NCI-H1694 treated with DMSO at 0.1 percent for 48 hours (cell line): ENCODE measurements at places on chromosomes 2 and 18.

DNA sequence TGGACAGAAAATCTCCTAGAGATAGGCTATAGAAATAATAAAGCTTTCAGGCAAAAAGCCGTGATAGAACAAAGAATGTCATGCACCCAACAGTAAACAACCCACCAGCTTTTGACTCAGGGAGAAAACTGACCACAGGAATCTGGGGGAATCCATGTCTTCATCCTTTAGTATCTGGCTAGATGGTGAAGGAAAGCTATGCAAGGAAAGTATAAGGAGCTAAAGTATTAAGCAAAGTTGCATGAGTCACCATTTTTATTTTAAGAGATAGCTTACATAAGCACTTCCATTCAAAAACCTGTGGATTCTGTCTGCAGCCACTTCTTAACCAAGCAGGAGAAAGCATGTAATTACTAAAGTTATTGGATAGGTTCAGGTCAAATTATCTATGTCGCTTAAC, 363.8 kb downstream of the LRP1B start:
- DNase-seq: no peak

DNA sequence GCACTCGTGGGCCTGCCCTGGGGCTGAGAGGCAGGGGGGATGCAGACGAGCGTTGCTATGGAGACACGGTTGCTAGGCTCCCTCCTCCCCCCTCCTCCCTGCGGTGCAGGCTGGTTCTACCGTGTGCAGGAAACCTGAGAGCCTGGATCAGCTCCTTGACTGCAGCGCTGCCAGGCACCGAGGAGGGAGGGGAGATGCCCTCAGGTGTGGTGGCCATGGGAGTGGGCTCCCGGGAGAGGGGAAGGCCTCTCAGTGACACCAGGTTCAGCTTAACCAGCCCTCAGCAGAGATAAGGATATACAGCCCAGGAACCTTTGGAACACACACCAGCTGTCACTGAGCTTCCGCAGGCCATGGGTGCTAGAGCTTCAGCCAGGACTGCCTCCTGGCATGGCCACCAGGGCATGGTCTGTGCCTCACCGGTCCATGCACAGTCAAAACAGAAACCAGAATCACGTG, 124.4 kb upstream of the PXDN start:
- no peak for DNase-seq

- no peak for DNase-seq
These were observed 109.1 kb upstream of the CTDP1 start for GRCh38 chr18:79570266-79571201.

DNA sequence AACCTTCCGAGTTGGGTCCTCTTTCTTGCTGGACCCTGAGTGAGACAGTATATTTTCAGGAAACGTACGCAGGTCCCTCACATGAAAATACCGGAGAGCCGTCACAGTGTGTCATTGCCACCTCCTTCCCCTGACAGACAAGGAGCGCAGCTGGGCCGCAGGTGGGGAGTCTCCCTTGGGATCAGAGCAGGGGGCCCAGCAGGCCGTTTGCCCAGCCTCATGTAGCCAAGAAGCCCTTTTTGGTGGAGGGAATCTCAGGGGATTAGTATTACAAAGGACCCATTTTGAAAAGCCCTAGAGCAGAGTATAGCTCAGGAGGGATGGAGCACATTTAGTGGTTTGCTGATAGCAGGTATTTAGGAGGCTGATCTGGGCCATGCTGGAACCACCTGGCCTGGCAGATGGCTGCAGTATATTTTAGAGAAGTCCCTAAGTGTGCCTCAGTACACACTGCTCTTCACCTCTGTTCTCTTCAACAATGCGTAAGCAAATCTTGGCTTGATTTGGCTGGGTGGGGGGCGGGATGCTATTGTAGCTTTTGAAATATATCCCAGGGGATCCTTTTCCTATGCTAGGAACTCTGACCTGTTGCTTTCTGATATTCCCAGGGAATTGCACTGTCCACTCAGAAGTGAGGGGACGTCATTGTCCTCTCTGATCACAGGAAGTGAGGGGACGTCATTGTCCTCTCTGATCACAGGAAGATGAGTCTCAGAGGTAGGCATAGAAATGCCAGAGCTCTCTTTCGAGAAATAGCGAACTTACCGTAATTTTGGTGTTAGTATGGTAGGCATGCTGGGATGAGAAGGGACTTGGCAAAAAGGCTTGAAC, 171.9 kb downstream of the HRH4 start:
- DNase-seq: no peak

DNA sequence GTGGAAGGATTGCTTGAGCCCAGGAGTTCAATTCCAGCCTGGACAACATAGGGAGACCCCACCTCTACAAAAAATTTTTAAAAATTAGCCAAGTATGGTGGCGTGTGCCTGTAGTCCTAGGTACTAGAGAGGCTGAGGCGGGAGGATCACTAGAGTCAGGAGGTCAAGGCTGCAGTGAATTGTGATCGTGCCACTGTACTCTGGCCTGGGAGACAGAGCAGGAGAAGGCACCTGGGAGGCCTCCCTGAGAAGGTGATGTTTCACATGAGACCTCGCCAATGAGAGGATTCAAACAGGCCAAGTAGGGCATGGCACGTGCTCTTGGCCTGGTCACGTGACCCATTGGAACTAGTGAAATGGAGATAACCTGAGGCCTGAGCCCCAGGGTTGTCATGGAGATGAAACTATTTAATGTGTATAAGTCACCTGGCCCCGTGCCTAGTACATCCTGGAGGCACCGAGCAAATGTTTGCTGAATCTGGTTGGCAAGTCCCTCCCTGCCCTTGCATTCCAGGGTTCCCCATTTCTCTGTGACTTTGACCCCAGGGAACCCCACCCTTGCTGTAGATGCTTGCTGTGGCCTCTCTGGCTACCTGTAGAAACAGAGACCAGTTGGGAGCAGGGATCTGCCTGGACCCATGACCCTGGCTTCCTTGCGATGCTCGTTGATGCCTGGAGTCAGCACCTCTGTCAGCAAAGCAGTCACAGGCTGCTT, 26.1 kb upstream of the ROCK2 start:
- DNase-seq: peak; percentile 15

GRCh38 chr2:223720367-223720766, 117.0 kb downstream of the AP1S3 start:
- no peak for DNase-seq

- no peak for DNase-seq
These were observed 52.6 kb upstream of the ACMSD start for GRCh38 chr2:134785659-134786430.

DNA sequence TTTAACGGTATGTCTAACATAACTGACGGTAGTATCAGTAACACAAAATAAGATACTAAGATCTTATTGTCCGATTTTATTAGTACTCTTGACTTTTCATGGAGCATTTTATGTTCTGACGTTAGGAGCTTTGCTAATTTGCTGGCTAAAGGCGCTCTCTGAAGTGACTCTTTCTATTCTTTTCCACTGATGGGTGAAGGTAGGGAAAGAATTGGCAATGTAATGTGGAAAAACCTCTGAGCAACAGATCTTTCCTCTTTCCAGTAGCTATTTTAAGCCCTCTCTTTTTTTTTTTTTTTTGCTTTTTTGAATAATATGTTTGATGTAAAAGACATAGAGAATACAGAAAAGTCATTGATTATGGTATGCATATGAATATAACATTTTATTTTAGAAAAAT, 4.6 kb downstream of the CCNYL1 start:
- no peak for DNase-seq

DNA sequence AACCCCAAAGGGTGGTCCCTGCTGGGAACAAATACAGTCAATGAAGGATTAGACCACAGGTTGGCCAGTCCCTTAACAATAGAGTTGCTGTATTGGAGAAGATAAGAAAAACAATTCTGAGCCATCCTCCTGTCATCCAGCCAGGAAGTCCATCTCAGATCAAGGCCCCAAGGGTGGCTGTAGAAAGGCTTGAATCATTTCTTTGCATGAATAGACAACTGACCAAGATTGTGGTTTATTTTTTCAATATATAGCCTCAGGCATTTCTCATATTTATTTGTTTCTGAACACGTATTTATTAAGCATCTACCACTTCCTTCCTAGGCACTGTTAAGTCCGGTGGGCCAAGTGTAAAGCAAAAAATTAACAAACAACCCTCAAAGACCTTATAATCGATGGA, 274.4 kb upstream of the SLC14A2 start:
- DNase-seq: no peak

DNA sequence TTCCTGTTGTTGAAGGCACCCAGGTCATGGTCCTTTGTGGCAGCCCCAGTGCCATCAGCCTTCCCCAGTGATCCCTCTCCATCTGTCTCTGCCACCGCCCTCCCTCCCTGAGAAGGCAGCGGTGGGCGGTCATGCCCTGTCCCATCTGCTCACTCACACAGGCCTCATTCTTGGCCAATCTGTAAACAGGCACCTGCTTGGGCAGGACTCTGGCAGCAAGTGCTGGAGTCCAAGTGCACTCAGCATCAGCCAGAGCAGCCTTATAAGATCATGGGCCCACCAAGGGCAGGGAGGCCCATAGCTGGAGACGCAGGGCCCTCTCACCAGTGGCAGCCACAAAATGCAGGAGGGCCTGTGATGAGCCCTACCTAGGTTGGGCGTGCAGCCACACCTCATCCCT, 140.9 kb downstream of the TWIST2 start:
- peak; percentile 27 for DNase-seq

- DNase-seq: no peak
These were observed 85.3 kb downstream of the MEMO1 start for GRCh38 chr2:31925517-31925916.

DNA sequence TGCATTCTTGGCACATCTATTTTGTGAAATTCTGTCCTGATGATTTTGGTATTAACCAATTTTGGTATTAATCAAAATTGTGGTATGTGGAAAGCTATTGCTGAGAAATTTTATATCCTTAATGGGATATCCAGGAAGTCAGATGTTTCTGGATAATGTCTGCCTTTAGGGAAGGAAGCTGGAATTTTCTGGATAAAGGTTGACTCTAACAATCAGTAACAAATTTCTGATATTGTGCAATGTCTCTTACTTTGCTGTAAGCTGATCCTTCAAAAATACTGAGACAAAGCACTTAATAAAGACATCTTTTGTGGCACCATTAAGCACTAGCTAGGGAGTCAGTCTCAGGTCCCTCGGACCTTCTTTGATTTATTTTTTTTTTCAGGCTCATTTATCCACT, 100.8 kb upstream of the UGP2 start:
- DNase-seq: no peak

DNA sequence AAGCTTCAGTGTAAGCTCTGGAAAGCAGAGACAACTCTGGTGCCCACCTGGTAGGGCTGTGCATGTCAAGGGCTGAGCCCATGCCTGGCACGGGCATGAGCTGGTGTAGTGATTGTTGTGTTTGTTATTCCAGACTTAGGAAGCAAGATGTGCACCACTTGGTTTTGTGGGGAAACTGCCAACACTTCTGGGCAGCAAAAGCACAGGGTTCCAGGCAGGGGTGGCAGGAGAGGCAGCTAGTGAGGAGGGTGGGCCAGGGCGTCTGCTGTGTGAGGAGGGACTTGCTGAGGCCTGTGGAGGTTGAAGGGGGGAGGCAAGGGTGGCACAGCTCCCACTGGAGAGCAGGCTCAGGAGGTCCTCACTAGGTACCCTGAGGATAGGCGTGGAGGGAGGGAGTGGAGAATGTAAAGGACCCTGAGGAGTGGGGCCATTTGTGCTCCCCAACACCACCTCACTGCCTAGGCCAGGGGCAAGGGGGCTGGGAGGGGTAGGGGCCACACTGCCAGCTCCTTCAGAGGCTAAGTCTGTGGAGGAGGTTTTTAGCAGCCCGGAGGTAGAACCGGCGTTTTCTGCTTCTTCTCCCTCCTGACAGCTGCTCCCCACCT, 104.0 kb upstream of the POU3F3 start:
- no peak for DNase-seq

DNA sequence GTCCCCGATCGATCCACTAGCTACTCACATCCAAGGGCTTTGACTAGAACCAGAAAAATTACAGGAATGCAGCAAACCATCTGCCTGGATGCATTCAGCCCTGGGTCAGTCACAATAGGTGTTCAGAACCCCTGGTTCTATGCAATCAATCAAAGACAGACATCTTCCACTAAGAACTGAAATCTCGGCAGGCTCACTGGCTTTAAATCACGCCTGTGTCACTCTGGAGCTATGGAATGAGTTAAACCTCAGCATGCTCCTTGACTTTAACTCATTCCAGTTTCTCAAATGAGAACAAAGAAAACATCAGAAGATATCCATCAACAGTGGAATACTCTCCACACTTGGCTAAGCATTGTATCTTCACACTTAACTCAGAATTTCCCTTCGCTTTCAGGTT, 68.1 kb upstream of the SPTBN1 start:
- DNase-seq: no peak

GRCh38 chr2:696463-696862, 19.3 kb upstream of the TMEM18 start:
- no peak for DNase-seq

DNA sequence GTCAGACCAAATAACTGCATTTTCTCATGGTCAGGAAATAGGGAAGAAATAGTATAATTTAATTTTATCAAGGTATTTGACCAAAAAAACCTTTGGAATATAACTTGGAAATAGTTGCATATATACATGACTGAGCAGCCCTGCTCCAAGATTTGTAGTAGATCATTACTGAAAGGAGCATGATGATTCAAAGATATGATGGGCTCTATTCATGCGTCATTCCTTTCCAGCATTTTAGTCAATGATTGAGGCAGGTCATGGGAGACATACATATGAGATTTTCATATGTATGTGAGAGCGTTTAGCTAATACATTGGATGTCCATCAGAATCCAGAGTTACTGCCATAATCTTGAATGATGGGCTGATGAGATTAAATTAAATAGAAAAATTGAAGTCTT, 74.5 kb downstream of the CAB39 start:
- DNase-seq: no peak

GRCh38 chr2:72940361-72940760, 23.0 kb downstream of the EMX1 start:
- DNase-seq: no peak

DNA sequence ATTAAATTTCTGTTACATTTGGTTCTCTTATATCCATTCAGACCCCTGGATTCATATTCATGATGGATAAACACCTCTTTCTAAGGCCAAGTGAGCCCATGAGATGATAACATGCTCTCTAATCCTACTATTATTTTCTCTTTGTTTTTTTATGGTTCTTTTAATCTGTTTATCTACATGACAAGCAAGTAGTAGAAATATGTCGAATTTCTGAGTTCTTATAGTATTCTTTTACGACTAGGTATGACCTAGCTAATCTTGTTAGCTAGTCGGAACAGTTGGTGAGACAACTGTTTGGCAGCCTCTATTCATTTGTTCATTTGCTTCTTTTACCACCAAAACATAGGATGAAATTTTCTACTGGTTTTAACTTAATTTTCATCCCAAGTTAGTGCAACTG, 98.1 kb upstream of the SCG2 start:
- no peak for DNase-seq

GRCh38 chr2:128388499-128388941, 69.9 kb upstream of the HS6ST1 start:
- DNase-seq: no peak

- DNase-seq: no peak
These were observed 116.2 kb downstream of the GATA6 start for GRCh38 chr18:22285361-22286140.
